ENCODE measurements at places on chromosomes 2 and 18. TPM values are rescaled to one million over a fixed set of nuclear protein-coding genes. Genes with fewer than 3 reads are reported as not detected.

Gene LAMA1
- total RNA-seq = 0.05 TPM

Gene CIB4
- not detected for total RNA-seq

Gene THSD7B
- 0.59 TPM for total RNA-seq

Gene UGT1A4
- not detected for total RNA-seq

Gene ASIC4
- total RNA-seq = not detected

Gene TRAF3IP1
- 13.6 TPM for total RNA-seq

Gene ME2
- total RNA-seq = 92.6 TPM

Gene LONRF2
- total RNA-seq = 14.6 TPM

Gene ESCO1
- total RNA-seq = 7.9 TPM

Gene UGT1A5
- total RNA-seq = not detected

Gene CHAC2
- 4.0 TPM for total RNA-seq

Gene ALPP
- not detected for total RNA-seq

Gene SLC8A1
- 958 TPM for total RNA-seq

Gene AFF3
- total RNA-seq = 7.6 TPM

Gene IL37
- not detected for total RNA-seq

Gene NEU4
- not detected for total RNA-seq

Gene EPB41L3
- 6.8 TPM for total RNA-seq
